ENCODE measurements at places on chromosomes 2 and 18.
A peak's percentile ranks its signal among the peaks of the same experiment; 100 is the strongest.

DNA sequence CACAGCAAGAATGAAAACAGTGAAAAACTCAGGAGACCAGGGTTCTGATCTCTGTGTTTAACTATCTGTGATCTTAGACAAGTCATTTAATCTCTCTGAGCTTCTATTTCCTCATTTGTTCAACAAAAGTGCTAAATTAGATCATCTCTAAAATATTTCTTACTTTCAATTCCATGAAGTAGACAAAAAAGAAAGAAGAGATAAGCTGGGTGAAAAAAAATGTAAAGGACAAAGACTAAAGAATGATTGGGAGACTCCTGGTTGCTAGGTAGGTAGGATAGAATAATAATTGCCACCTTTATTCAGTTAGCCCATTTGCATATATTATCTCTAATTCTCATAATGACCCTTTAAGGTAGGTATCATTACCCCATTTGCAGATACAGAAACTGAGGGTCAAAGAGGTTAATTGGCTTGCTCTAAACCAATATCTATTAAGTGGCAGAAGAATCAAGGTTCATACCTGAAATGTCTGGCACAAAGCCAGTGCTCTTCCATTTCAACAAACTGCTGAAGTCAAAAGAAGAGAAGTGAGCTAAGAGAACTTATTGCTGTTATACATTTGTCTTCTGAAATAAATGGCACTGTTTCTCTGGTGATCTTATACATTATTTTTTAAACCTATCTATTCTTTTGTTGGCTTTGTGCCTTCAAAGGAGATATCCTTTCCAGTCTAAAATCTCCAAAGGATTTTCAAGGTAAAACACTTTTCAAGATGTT is 141.7 kb downstream of the OTX1 start:
- no peak for DNase-seq

GRCh38 chr2:62524293-62524941 is 18.4 kb upstream of the TMEM17 start:
- DNase-seq, result no peak

DNA sequence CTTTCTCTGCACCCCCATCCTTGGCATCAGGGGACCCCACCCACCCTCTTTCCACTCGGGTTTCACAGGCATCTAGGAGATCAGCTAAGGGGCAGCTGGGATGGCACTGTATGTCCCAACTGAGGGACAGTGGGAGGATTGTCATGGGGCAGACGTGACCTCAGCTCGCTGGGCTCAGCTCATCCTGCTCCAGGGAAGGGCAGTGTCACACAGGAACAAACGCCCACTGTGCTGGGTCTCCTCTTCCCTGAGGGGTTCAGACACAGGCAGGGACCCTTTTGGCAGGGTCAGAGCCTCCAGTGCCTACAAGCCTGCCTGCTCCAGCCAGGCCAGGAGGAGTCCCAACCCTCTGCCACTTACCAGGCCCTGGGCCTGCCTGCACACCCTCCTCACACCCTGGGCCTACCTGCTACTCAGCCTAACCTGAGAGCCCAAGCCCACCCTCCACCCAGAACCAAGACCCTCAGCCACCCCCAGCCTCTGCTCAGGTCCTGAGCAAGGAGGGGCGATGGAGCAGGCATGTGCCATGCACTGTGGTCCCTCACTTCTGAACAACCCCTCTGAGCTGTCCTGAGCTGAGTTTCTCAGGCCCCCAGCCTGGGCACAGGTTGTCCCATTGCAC is 68.2 kb downstream of the HS1BP3 start:
- DNase-seq, result no peak

DNA sequence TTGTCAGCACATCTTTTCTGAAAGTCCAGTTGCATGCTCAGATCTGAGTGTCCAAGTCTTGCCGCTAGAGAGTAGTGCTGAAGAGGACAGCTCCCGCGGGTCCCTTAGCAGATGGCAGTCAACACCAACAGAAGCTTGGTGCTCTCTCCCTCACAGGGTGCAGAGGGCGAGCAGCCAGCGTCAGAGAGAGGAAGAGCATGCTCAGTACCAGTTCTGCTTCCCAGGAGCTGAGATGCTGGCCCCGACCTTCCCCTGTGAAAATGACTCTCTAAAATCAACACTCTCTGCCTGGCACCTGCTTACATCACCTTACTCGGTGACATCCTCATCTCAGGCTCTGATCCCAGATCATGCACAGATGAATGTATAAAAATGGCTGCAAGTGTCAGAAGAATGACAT is 86.0 kb upstream of the TWIST2 start:
- no peak for DNase-seq

DNA sequence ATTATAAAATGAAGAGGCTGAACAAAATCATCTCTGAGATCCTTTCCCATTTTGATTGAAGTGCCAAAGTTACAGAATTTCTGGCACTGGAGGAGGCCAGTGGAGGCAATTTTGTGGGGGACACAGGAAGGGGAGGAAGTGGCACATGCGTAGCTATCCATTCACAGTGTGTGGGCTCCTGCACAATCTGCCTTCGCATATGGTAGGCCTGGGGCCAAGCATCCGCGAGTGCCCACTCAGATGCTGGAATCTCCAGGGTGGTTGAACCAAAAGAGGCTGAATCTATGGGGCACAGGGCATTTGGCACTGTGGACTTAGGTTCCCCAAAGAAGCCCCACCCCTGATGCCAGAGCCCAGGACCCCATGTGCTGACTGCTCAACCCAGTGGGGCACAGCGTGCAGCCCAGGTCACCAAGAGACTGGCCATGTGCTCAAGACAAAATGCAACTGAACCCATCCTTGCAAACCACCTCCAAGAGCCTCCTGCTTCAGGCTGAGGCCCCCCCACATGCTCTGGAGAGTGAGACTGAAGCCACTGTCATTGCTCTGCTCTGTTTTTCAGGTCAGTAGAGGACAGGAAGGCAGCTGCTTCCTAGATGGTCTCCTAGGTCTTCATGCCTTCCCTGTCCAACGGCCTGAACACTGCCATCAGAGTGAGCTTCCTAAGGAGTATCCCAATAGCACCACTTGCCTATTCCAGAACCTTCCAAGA is 28.5 kb downstream of the ST8SIA5 start:
- no peak for DNase-seq

DNA sequence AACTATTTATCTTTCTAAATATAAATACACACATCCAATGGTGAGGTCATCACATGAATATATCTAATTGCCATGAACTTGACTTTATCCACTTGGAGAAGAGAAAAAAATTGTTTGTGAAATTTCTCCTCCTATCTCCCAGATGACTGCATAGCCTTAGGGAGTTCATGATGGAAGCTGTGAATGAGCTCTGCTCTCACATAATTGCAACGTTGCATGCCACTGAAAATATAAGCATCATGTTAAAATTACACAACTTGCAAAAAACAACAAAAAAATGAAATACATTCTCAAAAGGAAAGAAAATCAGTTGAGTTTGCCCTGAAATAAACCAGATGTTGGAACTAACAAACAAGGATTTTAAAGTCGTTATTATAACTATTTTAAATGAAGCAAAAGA is 50.6 kb upstream of the OSR1 start:
- no peak for DNase-seq

GRCh38 chr2:170332676-170333402 is 154.9 kb downstream of the MYO3B start:
- no peak for DNase-seq

DNA sequence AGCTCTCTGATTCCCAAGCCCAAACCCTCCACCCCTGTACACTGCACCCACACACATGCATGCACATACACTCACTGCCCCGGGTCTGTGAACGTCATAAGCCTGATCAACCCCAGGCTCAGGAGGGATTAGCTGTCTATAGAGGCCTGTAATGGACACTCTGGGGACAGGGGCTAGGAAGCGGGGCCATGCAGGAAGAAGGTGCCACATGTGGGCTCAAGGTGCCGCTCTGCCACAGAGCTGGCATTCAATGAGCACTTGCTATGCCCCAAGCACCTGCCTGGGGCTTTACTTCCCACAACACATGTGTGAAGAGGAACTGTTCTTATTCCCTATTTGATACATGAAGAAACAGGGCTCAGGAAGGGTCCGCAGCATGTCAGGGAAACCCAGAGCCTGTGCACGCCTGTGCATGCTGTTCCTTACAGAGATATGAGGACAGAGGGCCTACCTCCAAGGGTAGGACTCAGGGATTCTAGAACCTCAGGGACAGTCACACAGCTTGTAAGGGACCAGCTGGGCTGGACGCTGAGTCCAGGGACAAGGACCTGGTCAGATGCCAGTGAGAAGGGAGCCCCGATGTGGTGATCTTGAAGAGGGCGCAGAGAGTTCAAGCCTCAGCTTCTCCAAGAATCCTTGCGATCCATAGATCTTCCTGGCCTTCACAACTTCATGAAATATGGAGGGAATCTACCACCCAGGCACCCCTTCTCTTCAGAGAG is 5.0 kb downstream of the BIN1 start:
- no peak for DNase-seq

- no peak for DNase-seq
Measured at GRCh38 chr2:232523682-232524597, 2.0 kb upstream of the CHRND start.

GRCh38 chr18:11947214-11948191 is 33.8 kb upstream of the IMPA2 start:
- DNase-seq, result peak; percentile 95

GRCh38 chr2:158488442-158489216 is 31.9 kb downstream of the PKP4 start:
- DNase-seq, result no peak

DNA sequence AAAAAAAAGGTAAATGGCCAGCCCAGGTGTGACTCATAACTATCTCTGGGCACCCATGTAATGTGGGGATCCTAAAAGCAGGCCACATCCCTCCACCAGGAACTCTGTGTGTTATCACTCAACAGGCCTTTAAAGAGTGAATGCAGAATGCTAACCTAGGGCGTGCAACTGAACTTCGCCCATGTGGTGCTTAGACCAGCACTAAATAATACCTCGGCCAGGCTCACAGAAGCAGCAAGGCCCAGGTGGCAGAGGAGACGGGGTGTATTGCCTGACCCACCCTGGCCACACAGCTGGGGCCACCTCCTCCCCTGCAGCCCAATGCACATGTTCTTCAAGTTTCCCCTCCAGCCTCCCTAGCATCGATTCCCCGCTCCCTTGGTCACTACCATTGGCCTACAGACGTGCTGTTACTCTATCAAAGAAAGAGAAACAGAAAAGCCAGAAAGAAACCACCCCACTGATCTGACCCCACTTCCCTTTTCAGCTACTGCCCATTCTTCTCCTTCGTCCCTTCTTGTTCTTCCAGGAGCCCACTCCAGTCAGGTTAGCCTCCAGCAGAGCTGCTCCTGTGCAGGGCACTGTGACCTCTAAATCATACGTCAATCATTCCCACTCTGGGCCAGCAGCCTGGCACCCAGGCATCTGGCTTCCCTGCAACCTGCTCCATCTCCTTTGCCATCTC is 22.0 kb downstream of the FAM178B start:
- DNase-seq, result no peak

GRCh38 chr2:65706411-65706810 is 274.0 kb upstream of the SPRED2 start:
- DNase-seq, result no peak

DNA sequence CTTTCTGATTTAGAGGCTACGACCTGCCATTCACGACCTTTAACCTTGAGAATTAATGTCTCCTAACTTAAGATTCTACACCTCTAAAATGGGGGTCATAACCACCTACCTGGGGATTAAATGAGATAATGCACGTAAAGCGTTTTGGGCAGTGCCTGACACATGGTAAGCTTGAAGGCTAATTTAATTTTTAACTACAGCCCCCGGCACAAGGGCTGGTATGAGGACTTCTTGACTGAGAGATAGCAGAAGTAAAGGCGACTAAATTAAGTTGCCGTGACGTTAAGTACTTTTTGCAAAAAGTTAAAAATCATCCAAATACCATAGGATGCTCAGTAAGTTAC is 549 bp downstream of the MRPL35 start:
- no peak for DNase-seq

- DNase-seq, result no peak
Measured at GRCh38 chr2:218777276-218777990, 4.5 kb upstream of the CYP27A1 start.

DNA sequence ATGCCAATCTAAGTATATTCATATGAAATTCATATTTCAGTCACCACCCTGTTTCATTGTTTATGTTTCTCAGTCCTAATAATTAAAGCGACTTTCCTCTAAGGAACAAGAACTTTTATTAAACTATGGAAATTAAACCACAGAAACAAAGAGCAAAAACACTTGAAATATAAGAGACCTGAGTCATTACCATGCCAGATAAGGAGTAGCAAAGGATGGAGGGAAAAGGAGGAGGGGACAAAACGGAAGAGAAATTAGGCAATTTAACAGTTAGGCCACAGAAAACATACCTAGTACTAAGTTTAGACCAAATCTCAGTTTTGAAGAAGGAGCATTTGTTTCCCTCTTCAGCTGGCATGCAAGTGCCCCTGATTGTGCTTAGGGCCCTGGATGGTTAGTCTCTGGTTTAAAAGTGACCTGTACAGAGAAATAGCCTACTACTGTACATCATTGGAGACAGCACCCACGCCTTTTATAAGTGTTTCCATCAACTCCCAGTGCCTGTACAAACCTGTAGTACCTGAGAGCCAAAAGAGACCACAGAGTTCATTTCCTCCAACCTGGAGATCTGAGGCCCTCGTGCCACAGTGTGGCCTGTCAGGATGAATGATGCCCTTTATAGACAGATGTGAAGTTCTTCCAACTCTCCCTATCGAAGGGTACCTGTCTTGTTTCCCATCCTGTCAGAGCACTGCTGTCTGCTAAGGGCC is 74.5 kb downstream of the SPATS2L start:
- DNase-seq, result no peak

DNA sequence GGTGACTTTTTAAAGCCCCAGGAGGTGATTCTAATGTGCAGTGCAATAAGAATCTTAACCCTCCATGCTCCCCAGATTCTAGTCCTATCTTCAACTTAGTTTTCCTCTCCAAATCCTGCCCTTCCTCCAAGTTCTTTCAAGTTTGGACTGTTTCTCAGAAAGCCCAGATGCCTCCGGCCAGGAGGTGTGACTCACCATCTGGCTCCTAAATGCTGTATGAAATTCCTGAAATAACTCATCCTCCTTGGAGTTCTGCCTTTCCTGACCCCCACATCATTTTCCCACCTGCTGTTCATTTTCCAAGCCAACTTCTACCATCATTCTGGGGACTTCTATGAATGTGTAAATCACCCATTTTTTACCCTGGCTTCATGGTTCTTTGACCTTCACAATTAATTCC is 118.2 kb upstream of the NOL4 start:
- no peak for DNase-seq

GRCh38 chr2:237662671-237663093 is 35.3 kb downstream of the LRRFIP1 start:
- DNase-seq, result no peak

GRCh38 chr2:101975171-101975870 is 16.4 kb upstream of the IL1R2 start:
- DNase-seq, result no peak

DNA sequence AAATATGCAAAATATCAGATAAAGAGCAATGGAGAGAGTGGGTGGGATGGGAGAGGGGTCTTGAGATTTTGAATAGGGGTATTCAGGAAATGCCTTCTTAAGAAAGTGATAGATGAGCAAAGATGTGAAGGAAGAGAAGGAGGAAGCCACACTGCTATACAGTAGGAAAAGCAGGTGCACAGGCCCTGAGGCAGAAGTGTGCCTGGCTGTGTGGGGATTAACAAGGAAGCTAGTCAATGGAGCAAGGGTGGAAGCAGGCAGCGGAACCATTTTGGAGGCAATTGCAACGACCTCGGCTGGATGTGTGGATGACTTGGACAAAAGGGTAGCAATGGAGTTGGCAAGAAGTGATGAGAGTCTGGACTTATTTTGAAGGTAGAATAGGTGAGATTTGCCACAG is 11.0 kb upstream of the CNGA3 start:
- no peak for DNase-seq

GRCh38 chr2:200455958-200456421 is 53.9 kb downstream of the KCTD18 start:
- no peak for DNase-seq

- no peak for DNase-seq
Measured at GRCh38 chr2:138182937-138183312, 218.7 kb downstream of the HNMT start.

Measured in hematopoietic multipotent progenitor cell treated with erythropoietin and hydrocortisone succinate and interleukin-3 and kit ligand, for 17 days (in vitro differentiated cells).